ENCODE measurements at places on chromosomes 5 and 9.

GRCh38 chr9:135908754-135909204 lies 1.4 kb upstream of the CAMSAP1 start:
- DNase-seq: no peak

- DNase-seq: no peak
Measured at GRCh38 chr5:169827769-169828168, 152.5 kb downstream of the INSYN2B start.

- no peak for DNase-seq
Measured at GRCh38 chr5:151745071-151745705, 13.2 kb downstream of the ATOX1 start.

DNA sequence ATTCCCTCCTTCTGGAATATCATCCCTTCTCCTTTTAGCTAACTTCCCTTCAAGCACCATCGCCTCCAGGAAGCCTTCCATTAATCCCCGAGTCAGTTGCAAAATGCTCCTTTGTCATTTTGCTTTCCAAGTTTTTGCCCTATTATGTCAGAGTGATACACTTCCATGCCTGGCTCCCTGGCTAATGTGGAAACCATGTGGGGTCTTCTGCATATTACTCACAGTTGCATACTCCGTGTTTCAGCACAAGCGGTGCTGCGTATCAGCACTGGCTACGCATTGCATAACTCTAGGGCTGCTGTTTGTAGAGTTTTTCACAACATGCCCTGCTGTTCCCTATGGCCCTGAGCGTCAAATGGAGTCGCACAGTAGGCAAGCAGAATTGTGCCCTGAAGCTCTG lies 1.9 kb downstream of the TEX53 start:
- no peak for DNase-seq

DNA sequence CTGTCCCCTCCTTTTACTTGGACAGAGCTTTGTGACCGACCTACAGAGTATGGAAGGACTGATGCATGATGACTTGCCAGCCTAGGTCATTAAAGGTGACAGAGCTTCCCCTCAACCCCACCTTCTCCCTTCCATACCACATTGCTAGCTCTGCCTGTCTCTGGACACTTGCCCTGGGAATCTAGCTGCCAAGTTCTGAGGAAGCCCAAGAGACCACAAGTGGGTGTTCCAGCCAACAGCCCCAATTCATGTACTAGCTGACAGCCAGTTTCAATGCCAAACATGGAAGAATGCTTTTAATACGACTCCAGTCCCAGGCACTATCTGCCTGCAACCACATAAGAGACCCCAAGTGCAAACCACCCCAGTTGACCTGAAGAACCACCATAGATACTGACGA lies 477.1 kb downstream of the SPOCK1 start:
- DNase-seq: peak; percentile 79

GRCh38 chr5:112126982-112127381 lies 292.1 kb downstream of the EPB41L4A start:
- no peak for DNase-seq

- peak; percentile 94 for DNase-seq
Measured at GRCh38 chr5:55601204-55601618, 66.4 kb upstream of the PLPP1 start.

DNA sequence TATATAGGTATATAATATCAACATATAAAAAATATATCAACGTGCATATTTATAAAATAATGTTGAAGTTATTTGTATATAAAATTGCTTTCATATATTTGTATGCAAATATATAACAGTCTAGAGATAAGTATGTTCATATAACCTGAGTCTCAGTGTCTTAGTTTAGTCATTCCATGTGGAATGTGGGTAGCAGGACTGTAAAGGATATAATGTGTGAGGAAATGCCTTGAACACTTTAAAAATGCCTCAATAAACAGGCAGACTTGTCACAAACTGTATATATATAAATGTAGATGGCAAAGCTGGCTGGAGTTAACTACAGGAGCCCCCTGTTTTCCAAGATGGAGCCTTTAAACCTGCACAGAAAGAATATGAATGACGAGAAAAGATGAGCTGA lies 48.4 kb downstream of the CCDC125 start:
- DNase-seq: no peak

DNA sequence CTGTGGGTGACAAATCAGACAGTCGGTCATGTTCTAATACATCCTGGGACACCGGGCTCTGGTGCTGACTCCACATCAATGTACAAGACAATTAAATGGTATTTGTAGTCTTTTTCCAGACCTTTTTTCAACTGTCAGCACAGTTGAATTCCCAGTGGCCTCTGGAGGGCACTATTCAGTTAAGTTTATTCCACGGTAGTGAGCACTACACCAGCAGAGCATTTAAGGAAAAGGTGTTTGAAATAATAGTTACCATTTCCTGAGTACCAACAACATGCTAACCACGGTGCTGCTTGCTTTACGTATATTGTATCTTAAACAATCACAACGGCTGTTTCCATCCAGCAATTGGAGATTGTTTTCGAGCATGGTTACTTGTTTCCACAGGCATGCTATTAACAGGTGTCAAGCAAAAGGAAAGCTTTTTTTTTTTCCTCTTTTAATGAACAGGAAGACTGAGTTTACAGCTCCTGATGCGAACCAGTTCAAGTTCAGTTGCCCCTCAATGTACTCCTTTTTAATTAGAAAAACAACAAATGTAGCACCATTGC lies 186.7 kb downstream of the PDZD2 start:
- peak; percentile 24 for DNase-seq

DNA sequence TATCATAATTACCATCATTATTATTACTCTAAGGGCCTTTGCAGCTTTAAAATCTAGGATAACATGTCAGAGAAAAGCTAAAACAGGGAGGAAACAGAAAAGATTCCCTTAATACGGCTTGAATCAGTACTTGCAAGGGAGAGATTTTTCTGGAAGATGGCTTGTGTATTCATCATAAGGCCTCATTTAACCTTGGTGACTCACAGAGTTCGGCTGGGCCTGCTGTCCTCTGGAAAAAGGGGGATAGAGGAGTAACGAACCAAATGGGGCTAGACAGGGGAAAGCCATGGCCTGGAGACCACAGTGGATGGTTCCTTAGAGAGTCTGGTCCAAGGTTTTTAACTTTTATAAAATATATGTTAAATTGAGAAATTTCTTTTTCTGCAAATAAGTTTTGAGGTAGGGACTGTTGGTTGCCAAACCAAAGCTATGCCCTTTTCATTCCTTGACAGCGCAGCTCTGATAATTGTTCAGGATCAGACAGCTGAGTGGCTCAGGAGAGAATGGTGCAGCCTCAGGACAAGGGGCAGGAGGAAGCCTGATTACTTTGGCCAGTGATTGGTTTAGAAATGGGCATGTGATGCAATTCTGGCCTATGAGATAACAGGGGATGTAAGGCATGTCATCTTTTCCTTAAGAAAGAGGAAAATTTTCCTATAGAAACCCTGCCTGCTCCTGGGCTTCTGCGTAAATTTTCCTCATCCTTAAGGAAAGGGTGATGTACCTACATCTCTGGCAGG lies 25.6 kb upstream of the GSN start:
- no peak for DNase-seq

DNA sequence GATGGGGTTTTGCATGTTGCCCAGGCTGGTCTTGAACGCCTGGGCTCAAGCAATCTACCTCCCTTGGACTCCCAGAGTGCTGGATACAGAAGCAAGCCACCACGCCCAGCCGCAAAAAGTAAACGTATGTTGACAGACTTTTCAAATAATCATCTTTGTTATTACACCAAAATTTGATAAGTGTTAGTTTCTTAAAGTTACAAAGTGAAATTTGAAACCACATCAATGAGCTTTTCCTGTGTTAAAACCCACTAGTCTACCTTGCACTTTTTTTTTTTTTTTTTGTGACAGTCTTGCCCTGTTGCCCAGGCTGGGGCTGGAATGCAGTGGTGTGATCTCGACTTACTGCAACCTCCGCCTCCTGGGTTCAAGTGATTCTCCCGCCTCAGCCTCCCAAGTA lies 29.9 kb downstream of the SPACA9 start:
- DNase-seq: no peak

DNA sequence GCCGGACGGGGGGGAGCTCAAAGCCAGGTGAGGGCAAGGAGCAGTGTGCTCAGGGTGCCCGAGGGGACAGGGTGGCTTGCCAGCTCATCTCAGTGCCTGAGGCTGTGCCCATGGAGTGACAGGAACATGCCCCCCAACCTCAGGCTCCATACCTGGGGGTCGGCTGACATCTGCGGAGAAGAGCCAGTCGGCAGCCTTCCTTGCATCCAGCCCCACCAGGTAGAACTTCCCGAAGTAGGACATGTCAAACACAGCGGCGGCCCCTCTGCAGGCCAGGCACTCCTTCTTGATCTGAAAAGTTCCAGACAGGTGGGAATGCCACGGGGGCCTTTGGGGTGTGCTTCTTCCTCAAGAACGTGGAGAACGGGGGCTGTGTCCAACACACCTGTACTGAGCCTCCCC lies 42.1 kb downstream of the SARDH start:
- DNase-seq: no peak

- no peak for DNase-seq
Measured at GRCh38 chr5:64074533-64074932, 91.1 kb upstream of the RNF180 start.

DNA sequence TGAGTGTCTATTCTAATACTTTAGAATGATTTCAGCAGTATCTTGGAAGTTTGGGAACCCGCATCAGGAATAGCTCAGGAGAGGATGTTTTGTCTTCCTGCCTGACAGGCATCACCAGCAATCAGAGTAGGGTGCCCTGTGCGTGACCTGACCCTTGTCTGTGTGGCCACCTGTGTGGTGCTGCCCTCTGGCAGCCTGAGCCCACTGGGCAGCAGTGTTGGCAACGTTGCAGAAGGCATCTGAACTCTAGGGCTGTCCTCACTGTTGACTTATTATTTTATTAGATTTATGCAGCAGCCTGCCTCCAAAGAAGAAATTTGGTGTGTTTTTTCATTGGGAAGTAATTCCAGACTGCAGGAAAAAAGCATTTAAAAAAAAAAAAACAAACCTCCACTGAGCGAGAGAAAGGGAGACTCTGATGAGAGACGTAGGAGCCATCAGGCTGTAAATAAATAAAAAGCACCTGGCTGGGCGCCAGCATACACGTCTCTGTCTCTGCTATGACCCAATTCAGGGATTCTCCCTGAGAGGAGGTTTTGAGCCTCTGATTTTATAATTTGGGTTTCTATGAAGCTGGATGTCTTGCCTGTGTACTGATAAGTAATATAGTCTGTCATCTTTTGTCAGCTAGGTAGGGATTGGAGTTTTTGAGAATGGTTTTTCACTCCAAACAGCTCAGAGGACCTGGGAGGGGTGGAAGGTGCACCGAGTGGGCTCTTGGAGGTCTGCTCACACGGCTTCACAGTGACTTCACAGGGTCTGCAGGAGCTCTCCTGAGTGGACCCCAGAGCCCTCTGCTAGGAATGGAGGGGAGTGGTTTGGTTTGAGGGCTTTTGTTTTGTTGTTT lies 49.0 kb downstream of the FAM78A start:
- no peak for DNase-seq

DNA sequence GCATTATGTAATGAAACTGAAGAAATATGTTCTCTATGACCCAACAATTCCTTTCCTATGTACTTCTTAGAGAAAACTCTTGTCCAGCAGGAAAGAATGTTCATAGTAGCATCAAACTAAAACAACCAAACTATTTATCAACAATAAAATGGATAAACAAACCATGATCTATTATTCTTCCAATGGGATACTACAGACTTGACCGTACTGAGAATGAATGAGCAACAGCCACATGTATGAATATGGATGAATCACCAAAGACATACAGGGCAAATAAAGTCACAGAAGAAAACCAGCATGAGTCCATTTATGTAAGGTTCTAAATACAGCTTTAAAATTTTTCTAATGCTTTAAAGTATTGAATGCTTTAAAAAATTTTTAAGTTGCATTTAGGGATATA lies 73.6 kb upstream of the SUSD1 start:
- DNase-seq: no peak

GRCh38 chr9:34205102-34205501 lies 26.3 kb downstream of the UBAP1 start:
- no peak for DNase-seq

All from NCI-H446 treated with DMSO at 0.1 percent for 48 hours (cell line).